ENCODE measurements at places on chromosomes 5 and 9.

DNA sequence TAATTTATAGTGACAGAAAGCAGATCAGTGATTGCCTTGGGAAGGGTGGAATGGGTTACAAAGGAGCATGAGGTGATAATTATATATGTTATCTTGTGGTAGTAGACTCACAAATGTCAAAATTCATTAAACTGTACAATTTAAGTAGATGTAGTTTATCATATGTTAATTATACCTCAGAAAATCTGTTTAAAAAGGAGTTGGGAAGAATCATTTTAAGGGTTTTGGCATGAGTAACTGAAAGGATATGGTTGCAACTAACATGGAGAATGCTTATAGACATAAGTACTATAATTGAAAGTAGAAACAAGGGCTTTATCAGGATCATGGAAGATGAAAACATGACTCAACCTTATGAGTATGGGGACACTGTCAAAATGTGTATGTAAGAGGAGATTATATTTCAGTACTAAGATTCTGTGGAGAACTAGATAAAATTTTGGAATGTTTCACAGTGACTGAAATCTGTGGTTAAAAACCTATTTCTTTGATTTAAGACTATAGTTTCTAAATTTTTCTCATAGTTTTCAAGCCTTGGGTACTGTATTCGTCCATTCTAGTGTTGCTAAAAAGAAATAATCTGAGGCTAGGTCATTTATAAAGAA is 73.3 kb downstream of the FCHO2 start:
- DNase-seq: no peak

- DNase-seq: no peak
These were observed 1.2 kb downstream of the FANCC start for GRCh38 chr9:95316274-95316673.

GRCh38 chr5:108788142-108788541 is 40.4 kb downstream of the FER start:
- DNase-seq: no peak

- no peak for DNase-seq
These were observed 64.8 kb downstream of the COL27A1 start for GRCh38 chr9:114220061-114220541.

DNA sequence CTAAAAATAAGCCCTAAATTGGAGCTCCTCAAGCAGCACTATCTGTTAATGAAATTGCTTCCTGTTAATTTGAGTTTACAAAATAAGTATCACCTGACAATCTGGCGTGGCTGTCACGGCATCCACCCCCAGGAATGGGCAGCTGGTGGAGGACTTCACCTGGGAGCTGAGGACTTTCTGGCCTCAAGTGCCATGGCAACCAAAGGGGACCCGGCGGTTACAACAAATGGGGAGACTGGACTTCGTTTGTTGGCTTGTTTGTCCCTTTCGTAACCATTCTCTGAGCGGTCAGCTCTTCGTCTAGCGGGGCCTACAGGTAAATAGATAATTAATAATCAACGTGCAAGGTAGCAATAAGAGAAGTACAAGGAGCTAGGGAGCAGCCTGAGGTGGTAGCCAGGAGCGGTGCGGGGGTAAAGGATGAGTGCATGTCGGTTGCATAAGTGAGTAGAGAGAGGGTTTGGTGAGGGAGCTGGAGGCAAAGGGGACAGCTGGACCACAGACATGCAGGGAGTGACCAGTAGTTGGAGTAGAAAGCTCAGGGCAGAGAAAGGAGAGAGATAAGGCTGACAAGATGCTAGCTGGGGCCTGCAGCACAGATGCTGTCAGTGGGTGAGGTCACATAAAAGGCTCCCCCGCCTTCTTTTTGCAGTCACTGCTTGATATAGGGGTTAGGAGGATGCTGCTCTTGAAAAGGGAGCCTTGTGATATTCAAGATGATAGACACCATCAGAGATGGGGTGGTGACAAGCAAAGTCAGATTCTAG is 62.5 kb downstream of the HSPA4 start:
- no peak for DNase-seq

DNA sequence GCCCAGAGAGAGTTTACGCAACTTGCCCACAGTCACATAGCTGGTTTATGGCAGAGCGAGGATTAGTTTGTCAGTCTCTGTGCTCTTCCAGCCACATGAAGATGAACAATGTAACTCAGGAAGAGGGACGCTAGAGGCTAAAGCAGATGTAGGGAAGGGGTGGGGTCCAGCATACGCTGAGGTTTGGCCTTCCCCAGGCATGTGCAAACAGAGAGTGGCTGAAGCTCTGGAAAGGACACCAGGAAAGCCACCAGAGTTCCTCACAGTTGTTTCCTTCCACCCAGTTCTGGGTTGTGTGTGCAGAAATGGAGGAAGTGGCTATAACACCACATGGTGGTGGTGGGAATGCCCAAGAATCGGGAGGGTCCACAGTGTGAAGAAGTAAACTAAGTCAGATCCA is 60.0 kb downstream of the SNX18 start:
- no peak for DNase-seq

Measured in activated T-helper 1 cell treated with anti-CD3 and anti-CD28 coated beads, Interleukin-12 subunit alpha, Interleukin-12 subunit beta, Interleukin-2, Interleukin-4 antibody, amounts not matched to agents 30 ng/mL and 10 ng/mL and 1 ng/mL, durations not matched to agents 14 hours and 24 hours and 36 hours (primary cell).